Fibroblast of villous mesenchyme (primary cell): ENCODE measurements at places on chromosomes 11 and 22.

- DNase-seq: no peak
Measured at GRCh38 chr11:117796872-117797529, at the start of gene DSCAML1. Gene DSCAML1, minus strand, starts transcription at chr11:117797216. Its CDS starts 137 bp downstream, at chr11:117797079.

DNA sequence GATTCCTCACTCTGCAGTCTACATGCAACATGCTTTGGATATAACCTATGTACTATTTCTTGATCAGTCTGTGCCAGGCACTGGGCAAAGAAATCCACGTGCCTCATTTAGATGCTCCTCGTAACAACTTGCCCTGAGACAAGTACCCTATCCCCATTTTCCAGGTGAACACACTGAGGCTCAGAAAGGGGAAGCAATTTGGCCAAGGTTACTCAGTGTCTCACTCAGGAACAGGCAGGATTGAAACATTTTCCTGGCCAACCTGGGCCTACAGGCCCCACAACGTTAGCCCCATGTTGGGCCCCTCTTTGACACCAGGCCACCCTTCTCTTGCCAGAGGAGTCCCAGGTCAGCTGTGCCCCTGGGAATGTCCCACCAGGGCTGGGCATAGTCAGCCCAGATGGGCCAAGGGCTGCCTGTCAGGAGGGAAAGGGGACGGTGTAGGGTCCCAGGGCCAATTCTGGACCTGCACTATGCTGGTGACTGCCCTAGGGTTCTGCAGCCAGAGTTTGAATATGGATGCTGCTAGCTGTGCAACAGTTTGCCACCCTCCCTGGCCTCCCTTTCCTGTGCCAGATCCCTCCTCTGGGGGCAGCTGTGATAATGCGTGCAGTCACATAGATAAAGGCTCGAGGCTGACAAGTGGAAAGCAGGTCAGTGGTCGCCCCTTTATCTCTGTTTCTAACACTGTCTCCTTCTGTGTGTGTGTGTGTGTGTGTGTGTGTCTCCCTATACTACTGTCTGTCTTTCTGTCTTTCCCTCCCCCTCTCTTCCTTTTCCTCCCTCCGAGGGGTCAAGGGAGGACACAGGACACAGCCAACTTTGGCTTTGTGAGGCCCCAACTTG, 10.4 kb upstream of the EMID1 start:
- no peak for DNase-seq

DNA sequence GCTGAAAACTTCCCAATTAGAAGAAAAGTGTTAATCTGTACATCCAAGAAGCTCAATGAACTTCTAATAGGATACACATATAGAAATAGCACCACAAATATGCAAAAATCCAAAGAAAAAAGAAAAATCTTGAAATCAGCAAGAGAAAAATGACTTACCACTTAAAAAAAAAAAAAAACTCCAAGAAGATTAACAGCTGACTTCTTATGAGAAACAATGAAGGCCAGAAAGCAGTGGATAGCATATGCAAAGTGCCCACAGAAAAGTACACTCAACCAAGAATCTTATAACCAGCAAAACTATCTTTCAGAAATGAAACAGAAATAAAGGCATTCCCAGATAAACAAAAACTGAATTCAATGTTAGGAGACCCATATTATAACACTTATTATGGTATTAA, 29.9 kb upstream of the OR5B12 start:
- DNase-seq: no peak

- DNase-seq: no peak
Measured at GRCh38 chr11:119330237-119330636, 4.1 kb upstream of the RNF26 start.

DNA sequence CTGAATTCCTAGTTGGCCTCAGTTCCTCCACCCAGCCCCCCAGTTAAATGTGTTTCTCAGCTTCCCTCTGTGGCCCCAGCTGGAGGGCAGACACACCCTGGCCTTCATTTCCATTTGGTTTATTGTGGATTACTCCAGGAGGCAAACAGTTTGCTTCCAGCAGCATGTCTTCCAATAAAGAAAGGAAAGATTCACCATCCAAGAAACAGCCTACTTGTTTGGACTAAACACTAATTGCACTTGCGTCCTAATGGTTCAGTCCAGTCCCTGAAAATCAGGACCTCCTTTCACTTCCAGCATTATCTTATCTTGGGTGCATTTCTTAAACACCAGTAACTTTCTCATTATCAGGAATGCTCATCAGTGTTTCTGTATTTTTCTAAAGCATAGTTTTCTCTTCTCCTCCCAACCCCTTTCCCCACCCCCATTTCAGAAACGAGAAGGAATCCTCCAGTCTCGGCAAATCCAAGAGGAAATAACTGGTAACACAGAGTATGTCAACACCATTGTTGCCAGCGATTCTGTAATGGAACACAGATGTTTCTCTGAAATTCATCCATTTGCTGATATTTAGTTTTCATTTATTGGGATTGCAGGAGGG, 130.9 kb downstream of the PARVA start:
- DNase-seq: peak; percentile 96

GRCh38 chr11:96393753-96394348, 4.0 kb downstream of the JRKL start:
- DNase-seq: peak; percentile 61

DNA sequence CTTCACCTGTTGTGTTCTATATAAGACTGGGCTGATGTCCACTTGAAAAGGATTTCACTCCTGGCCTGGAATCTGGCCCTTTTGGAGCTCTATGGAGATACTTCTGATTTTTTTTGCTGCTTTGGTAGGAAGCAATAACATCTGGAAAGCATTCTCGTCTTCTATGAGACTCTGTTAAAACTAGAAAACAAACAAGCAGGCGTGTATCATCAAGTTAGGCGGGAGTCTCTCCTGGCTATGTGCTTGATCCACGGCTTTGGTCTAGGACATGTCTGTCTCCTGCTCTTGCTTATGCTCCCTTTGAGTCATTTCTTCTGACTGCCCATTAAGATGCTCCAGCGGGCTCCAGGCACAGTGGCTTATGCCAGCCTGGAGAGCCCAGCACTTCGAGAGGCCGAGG, 121.4 kb upstream of the TTC12 start:
- no peak for DNase-seq

DNA sequence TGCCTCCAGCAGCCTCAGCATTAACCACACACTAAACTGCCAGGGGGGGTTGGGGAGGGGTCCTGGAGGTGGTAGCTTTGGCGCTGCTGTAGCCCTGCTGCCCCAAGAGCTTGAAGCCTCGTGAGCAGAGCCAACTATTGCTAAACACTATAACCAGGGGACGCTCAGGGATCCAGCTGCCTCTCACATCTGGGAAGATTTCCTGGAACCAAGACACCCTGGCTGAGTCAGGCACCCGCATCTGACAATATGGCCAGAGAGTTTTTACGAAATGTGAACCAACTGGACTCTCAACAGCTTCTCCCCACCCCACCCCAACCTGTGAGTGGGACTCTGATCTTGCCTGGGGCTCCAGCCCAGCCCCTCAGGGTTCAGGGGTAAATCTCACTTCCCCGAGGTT, 14.3 kb downstream of the C1QTNF6 start:
- peak; percentile 91 for DNase-seq

DNA sequence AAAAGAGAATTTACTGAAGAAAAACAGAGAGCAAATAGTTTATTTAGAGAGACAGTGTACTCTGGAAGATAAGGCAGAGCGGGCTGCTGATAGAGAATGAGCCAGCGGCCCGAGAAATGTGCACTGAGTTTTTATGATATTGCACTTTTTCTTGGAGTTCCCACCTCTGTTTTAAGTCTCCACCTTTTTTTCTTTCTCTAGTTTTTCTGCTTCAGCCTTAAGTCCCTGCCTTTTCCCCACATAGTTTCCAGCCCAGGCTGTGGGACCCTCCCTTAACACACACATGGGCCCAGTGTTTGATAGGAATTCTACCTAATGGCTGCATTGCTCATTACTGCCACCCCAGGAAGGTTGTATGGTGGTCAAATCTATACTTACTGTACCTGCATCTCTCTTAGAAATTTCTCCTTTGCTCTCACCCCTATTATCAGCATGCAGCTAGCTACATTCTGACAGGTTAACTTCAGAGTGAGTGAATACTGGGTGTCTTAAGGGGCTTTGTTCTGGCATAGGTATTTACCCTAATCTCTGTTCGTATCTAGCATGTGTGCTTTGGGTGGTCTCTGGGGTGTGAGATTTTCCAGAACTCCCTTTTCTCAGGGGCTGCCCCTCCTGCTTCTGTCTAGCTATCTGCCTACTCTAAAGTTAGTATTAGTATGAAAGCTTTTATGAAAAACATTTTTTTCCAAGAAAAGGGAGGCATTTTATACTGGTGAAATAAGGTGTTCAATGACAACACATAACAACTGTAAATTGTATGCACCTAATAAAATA, 127.3 kb upstream of the TOP3B start:
- no peak for DNase-seq

DNA sequence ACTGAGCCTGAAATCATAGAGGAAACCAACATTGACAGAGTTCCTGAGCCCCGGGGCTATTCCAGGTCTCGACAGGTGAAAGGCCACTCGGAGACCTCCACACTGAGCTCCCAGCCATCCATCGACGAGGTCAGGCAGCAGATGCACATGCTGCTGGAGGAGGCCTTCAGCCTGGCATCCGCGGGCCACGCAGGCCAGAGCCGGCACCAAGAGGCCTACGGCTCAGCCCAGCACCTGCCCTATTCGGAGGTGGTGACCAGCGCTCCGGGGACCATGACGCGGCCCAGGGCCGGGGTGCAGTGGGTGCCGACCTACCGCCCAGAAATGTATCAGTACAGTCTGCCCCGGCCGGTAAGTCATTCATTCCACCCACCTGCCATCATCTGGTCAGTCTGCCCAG, 54.9 kb downstream of the C11orf91 start:
- DNase-seq: no peak

DNA sequence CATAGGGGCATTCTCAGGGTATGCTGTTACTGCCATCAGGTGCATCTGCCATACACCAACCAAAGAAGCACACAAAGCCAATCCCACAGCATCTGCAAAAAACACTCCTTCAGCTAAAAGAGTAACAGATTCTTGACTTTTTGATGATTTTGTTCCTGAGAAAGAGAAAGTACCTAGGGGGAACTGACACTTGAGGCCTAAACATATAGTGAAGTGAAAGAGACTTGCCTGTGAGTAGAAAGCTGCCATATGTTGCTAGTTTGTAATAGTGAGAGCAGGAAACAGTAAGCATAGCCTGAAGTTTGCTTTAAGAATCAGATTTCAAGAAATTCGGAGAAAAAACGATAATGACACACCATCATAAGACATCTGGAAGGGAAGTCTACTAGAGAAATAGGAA, 97.9 kb upstream of the CTSC start:
- DNase-seq: no peak

- no peak for DNase-seq
Measured at GRCh38 chr11:96465512-96465911, 75.7 kb downstream of the JRKL start.

DNA sequence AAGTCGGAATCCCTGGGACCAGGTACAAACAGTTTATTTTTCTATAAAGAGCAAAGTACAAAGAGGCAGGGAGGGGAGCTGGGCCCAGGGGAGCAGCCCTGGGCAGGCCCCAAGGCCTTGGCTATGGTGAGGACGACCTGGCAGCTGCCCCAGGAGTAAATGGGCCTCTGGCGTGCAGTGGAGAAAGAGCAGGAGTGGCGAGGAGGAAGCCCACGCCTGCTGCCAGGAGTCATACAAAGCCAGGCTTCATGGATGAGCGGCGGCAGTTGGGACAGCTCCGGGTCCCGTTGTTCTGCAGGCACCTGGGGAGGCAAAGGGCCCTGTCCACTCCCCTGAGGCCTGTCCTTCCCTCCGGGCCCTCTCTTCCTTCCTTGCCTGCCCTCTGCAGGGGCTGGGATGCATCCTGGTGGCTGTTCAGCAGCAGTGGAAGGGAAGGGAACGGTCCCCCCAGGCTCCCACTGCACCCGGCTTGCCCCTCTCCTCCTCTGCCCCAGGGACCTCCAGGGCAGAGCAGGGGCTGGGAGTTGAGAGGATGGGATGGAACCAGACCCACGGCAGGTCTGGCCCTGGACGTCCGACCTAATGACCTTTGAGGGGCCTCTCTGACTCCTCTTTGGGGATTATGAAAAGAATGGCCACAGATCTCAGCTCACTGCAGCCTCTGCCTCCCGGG, 11.1 kb downstream of the RAPSN start:
- no peak for DNase-seq

- no peak for DNase-seq
Measured at GRCh38 chr11:46604796-46605195, 11.0 kb upstream of the AMBRA1 start.

- DNase-seq: no peak
Measured at GRCh38 chr11:69388661-69389060, 92.8 kb upstream of the LINC01488 start.

- no peak for DNase-seq
Measured at GRCh38 chr22:42720263-42721044, at the start of gene A4GALT. Gene A4GALT, minus strand, starts transcription at chr22:42720870. Its CDS starts 26,919 bp downstream, at chr22:42693951.

GRCh38 chr11:61343792-61344745, 11.0 kb downstream of the TKFC start:
- no peak for DNase-seq

DNA sequence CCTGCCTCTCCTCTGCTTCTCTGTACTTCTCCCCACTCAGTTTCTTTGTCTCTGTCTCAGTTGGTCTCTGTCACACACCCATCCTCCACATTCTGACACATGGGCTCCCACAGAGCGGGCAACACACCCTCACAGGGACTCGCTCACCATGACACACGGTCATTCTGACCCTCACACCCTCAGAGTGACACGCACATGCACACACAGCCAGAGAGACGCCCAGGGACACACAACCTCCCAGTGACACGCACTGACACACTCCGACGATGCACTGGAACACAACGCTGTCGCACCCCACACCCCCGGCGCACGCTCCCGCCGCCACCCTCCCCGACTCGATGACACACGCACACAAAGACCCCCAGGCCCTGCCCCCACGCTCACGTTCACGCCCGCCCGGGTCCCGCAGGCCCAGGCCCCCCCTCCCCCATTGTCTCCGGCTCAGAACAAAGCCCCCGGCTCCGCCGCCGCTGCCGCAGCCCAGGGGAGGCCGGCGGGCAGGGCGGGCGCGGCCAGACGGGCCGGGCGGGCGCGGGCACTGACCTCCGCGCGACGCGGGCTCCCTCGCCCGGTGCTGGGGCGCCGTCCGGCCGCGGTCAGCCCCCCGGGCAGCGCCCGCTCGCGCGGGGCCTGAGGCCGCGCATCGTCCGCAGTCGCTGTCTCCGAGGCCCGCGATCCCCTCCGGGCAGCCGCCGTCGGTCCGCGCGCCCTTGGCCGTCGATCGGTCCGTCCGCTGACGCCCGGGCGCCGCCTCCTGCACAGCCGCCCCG, 404 bp downstream of the DCHS1 start:
- no peak for DNase-seq

DNA sequence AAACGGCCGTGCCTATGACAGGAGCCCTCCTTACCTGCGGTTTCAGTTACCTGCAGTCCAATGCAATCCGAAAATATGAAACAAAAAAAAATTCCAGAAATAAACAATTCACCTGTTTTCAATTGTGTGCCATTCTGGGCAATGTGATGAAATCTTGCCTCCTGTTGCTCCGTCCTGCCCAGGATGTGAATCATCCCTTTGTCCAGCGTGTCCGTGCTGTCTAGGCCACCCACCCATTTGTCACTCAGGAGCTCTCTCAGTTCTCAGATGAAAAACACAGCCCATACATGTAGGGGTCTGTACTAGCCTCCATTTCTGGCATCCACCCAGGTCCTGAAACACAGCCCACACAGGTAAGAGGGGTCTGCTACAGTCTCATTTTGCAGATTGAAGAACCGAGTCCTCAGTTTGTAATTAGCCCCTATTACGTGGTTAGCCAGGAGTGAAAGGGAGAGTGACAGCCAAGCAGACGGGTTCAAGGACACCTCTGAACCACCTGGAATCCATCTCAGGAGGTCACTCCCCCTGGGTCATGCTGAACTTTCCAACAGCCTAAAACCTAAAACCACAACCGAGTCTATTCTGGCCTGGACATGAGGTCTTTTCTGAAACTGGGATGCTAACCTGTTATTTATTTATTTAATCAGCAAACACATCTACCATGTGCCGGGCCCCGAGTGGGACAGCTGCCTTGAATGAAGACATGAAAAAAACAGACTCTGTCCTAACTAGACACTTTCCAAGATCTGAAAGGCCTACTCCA, 317.2 kb downstream of the SHANK2 start:
- DNase-seq: no peak
